ENCODE measurements at places on chromosomes 5 and 9. TPM values are rescaled to one million over a fixed set of nuclear protein-coding genes. Genes with fewer than 3 reads are reported as not detected.

The PDZD2 gene
- total RNA-seq: 23.3 TPM

DNA sequence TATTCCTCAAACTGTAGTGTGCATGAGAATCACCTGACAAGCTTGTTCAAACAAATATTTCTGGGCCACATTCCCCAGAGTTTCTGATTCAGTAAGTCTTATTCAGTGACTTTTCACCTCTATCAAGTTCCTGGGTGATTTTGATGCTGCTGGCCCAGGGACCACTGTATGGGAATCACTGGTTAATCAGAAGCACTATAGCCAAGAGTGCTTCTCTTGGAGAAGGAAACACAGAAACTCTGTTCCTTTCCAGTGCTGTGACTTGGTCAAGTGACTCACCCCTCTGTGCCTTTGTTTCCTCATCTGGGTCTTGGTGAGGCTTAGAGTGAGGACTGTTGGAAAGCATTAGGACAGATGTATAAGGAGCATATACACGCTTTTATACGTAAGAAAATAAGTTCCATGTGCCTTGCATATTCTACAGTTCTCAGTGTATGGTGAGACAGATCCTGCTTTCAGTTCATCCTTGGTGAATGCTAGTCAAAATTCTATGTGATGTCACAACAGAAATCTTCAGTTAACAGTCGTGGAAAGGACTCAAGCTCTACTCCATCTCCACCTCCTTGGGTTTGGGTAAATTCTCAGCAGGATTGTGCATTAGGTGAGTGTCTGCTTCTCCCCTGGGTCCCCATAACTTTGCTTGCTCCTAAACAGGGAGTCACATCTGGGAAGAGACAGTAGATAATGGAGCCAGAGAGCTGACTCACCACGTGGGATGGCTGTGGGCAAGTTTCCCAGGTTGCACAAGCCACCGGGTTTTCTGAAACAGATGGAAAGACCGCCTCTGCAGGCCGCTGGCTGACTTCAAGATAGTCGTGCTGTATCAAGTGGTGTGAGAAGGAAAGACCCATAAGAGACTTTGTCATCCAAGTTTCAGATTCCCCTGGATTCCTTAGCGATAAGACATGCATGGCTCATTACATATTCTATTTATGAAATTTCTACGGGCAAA lies 117.0 kb downstream of the NXNL2 start:
- peaks cover 10% of the 10 kb centered on the region for H3K36me3 ChIP-seq
- H3K4me1 ChIP-seq: no peaks in the 10 kb centered on the region
- no peak for DNase-seq
- H3K4me3 ChIP-seq: no peak overlapping the region

DNA sequence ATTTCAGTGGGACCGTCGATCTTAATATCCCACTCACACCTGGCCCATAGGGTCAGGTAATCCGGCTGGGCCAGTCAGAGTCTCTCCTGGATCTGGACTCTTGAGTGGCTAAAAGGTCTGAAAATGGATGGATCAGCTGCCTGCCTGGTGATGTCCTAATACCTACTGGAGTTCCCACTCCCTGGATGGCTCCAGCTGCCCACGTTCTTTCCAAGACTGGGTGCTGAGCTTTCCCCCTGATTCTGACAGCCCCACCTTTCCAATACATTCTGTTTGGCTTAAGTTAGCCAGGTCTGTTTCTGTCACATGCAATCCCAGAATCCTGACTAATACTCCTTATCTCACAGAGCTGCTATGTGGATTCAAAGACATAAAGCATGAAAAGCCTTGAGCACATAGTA lies 10.2 kb downstream of the SH3PXD2B start:
- no peaks in the 10 kb centered on the region for H3K36me3 ChIP-seq
- peaks cover 7% of the 10 kb centered on the region for H3K27me3 ChIP-seq
- peak overlapping the region; percentile 75 for H3K27ac ChIP-seq
- peaks cover 54% of the 10 kb centered on the region for H3K4me1 ChIP-seq
- DNase-seq: no peak

The ARHGEF39 gene
- total RNA-seq: 2.6 TPM

The C7 gene
- total RNA-seq: not detected

- H3K36me3 ChIP-seq: no peaks in the 10 kb centered on the region
- no peak overlapping the region for H3K4me3 ChIP-seq
- H3K4me1 ChIP-seq: peaks cover 2% of the 10 kb centered on the region
- DNase-seq: no peak
These were observed 88.2 kb upstream of the CLINT1 start for GRCh38 chr5:157947156-157947555.

- peaks cover 2% of the 10 kb centered on the region for H3K27me3 ChIP-seq
- H3K27ac ChIP-seq: no peak overlapping the region
- no peaks in the 10 kb centered on the region for H3K36me3 ChIP-seq
- H3K4me3 ChIP-seq: no peak overlapping the region
These were observed 26.4 kb downstream of the TENT4A start for GRCh38 chr5:6739603-6740002.

- H3K4me1 ChIP-seq: no peaks in the 10 kb centered on the region
- H3K4me3 ChIP-seq: peak overlapping the region; percentile 20
- DNase-seq: no peak
- H3K27me3 ChIP-seq: peaks cover 13% of the 10 kb centered on the region
- no peak overlapping the region for H3K27ac ChIP-seq
These were observed 8.7 kb downstream of the SHROOM1 start for GRCh38 chr5:132821791-132822190.

DNA sequence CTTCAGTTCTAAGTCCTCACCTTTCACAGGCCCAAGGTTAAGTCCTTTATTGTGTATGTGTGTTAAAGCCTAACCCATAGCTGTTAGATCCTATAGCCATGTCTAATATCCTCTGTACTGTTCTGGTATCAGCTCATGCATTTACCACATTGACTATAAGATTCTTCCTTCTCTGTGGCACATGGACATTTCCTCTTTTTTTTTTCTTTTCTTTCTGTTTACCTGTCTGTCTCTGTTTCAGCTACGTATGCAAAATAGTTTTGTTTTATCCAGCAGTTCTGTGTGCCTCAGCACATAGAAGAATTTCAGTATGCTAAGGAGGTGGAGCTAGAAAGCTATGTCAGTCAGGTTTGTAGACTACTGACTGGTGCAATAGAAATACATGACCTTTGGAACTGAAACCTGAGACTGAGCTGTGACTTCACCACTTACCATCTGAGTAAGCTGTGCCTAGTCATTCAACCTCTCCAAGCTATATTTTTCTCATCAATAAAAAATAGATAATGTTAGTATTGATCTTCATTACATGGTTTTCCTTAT lies 155.6 kb upstream of the VLDLR start:
- H3K4me1 ChIP-seq: peaks cover 10% of the 10 kb centered on the region
- no peak overlapping the region for H3K27ac ChIP-seq
- H3K36me3 ChIP-seq: no peaks in the 10 kb centered on the region

DNA sequence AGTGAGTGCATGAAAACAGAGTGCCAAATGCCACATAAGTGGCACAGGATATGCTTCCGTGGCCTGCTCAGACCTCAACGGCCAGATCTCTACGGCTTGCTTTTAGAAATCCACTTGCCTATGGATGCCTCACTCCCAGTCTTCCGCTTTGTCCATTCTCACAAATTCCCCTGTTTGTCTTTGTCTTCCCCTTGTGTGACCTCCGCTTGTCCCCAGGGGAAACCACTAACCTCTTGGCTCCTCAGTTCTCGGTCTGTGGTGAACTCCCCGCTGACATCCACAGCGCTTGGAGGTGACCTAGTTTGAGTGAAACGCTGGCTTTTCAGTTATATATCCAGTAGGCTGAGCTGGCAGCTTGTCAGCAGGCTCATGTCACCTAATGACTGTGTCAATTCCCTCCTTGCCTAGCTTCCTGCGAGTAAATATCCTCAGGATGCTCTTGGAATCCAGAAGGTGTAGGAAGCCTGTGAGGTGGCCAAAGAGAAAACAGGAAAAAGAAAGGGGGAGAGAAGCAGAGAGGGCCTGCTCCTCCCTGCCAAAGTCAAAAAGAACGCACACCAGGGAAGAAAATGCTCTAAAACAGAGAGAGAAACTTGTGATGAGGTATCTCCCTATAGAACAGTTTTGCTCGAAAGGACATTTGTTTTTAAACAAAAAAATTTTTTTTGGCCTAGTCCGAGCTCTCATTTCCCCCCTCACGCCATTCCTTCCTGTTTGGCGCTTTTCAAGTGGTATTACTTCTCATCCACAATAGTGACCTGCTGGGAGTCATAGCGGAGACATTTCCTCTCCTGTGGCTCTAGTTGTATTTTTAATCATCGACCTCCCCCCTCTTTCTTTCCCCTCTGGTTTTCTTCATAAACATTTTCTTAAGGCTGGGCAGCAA lies 101.6 kb upstream of the SPRY4 start:
- no peaks in the 10 kb centered on the region for H3K27me3 ChIP-seq
- H3K27ac ChIP-seq: no peak overlapping the region
- H3K4me3 ChIP-seq: no peak overlapping the region
- H3K4me1 ChIP-seq: peaks cover 4% of the 10 kb centered on the region
- DNase-seq: peak; percentile 17
- H3K36me3 ChIP-seq: no peaks in the 10 kb centered on the region

- no peak overlapping the region for H3K4me3 ChIP-seq
- DNase-seq: no peak
- no peaks in the 10 kb centered on the region for H3K36me3 ChIP-seq
- H3K27ac ChIP-seq: no peak overlapping the region
- H3K4me1 ChIP-seq: peaks cover 2% of the 10 kb centered on the region
- H3K27me3 ChIP-seq: peaks cover 11% of the 10 kb centered on the region
These were observed 56.5 kb upstream of the NOTCH1 start for GRCh38 chr9:136602193-136602885.

DNA sequence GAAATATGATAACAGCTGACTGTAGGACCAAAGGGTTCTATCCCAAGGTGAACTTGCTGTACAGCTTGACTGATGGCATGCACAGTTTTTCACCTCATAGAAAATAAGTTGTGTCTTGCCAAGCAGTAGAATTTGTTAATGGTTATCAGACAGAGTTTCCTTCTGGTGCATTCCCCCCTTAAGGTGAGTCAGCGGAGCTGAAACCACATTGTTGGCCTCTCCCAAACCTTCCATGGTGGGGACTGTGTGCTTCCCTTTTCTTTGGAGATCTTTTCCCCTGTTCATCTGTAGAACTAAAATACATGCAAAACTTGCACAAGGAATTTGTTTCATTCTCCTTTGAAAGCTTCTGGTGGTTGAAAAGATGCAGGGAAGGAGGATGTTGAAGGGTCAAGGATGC lies 179.8 kb downstream of the FGF1 start:
- H3K36me3 ChIP-seq: peaks cover 4% of the 10 kb centered on the region
- peaks cover 22% of the 10 kb centered on the region for H3K4me1 ChIP-seq
- H3K4me3 ChIP-seq: no peak overlapping the region
- DNase-seq: no peak
- peaks cover 4% of the 10 kb centered on the region for H3K27me3 ChIP-seq

All from glutamatergic neuron (in vitro differentiated cells).